ENCODE measurements at places on chromosomes 2 and 18.
A peak's percentile ranks its signal among the peaks of the same experiment; 100 is the strongest.

DNA sequence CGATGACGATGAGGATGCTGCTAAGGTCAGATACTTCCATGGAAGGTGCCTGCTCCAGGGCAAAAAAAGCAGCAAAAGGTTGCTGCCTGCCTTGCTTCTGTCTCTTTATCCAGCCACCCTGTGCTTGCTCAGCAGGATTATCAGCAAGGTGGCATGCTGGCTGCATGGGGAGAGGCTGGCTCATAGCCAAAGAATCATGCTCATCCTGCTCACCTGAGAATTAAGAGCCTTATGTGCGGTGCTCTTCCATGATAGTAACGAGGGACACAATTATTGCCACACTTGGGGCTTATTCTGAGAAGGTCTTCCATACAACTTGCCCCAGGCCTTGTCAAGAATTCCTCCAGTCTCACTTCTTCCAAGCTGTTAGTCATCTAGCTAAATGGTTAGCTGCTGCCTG is 60.4 kb upstream of the SEC11C start:
- DNase-seq, result no peak

GRCh38 chr18:26621161-26622026 is 73.0 kb upstream of the KCTD1 start:
- DNase-seq, result no peak

DNA sequence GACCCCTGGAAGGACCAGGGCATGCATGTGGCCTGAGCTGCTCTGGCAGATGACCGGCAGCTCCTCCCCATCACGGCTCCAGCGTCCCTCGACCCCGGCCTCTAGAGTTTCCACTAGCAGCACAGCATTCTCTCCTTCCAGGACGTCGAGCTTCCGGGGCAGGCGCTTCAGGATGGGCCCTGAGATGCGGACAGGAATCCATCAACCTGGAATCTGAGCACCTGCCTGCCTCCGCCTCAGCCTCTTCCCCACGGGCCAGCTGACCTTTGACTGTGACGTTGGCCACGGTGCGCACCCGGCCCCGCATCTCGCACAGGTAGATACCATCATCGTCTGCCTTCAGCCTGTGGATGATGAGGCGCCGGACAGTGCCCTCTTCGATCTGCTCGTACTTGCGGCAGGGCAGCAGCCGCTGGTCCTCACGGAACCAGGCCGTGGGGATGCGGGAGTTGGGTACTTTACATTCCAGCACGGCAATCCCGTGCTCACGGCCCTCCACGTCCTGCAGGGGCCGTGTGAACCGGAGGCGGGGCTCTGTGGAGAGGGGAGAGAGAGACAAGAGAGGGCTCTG is 3.5 kb downstream of the OBSL1 start:
- no peak for DNase-seq

DNA sequence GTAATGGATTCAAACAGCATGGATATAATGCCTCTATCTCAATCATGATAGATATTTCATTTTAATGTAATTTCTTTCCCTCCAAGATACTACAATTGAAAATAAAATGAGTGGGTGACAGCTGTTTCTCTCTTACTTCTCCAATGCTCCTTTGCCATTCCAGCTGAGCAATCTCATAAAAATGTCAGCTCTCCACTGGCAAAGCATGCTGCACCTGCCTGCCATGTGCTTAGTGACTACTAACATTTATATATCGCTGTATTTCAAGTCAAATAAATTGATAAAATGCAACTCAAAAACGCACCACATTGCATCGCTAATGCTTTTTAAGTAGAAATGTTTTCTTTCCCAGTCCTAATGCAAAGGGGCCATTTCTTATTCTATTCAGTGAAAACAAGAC is 1093.9 kb downstream of the CBLN2 start:
- DNase-seq, result no peak

- no peak for DNase-seq
Observed at GRCh38 chr2:209277444-209277843, 146.4 kb upstream of the MAP2 start.

GRCh38 chr2:201882353-201883090 is 76.2 kb downstream of the CDK15 start:
- DNase-seq, result no peak

- no peak for DNase-seq
Observed at GRCh38 chr2:128782411-128783192, 463.9 kb upstream of the HS6ST1 start.

DNA sequence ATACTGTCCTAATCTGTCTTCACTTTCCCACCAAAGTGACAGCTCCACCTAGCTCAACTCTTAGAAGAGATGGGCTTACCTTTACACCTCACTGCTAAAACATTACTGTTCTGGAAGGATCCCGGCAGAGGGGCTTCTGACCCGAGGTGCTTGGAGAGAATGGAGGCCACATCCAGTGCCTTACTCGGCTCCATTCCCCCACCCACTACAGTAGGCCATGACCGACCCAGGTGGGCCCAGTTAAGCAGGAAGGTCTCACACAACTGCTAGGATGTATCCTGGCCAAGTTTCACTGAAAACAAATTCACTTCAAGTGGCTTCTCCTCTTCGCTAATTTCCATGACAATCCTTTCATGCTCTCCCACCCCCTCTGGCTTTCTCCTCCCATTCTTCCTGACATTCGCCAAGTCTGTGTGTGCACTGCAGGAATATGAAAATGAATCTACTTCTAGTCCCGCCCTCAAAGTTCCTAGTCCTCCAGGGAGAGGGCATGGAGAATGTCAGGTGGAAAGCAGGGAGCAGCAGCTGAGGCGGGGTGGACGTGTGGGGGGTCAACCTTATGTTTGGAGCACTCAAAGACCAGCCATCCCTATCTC is 11.8 kb downstream of the WIPF1 start:
- no peak for DNase-seq

- no peak for DNase-seq
Observed at GRCh38 chr2:30758191-30758651, 49.0 kb downstream of the CAPN13 start.

DNA sequence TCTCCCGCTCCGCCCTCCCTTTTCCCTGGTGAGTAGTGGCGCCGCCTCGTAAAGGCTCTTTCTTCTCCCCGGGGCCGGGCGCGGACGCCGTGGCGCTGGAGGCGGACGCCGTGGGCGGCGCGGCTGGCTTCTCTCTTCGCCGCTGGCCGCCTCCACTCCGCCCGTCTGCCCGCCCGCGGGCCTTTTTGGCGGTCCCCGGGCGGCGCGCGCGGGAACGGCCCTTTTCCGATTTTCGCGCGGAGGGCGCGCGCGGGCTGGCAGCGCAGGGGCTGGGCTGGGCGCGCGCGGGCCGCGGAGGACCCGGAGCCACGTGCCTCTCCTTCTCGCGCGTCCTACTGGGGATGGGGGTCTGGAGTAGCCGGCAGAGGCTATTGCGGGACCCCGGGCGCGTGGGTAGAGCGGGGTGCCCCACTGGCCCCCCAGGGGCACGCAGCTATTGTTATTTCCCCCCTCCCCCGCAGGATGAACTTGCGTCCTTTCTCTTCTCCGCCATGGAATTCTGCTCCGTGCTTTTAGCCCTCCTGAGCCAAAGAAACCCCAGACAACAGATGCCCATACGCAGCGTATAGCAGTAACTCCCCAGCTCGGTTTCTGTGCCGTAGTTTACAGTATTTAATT is 472 bp downstream of the SLC20A1 start:
- DNase-seq, result peak; percentile 27

- no peak for DNase-seq
Observed at GRCh38 chr2:216017365-216017764, 4.0 kb upstream of the MREG start.

GRCh38 chr2:43840965-43841364 is 2.2 kb downstream of the ABCG8 start:
- DNase-seq, result no peak

GRCh38 chr2:9629222-9630116 is 1.3 kb downstream of the YWHAQ start:
- peak; percentile 9 for DNase-seq

- DNase-seq, result no peak
Observed at GRCh38 chr2:119240311-119241204, 16.9 kb downstream of the STEAP3 start.

GRCh38 chr2:180247658-180248057 is 240.6 kb upstream of the CWC22 start:
- no peak for DNase-seq

- DNase-seq, result no peak
Observed at GRCh38 chr2:126790987-126791780, 107.5 kb upstream of the TEX51 start.

DNA sequence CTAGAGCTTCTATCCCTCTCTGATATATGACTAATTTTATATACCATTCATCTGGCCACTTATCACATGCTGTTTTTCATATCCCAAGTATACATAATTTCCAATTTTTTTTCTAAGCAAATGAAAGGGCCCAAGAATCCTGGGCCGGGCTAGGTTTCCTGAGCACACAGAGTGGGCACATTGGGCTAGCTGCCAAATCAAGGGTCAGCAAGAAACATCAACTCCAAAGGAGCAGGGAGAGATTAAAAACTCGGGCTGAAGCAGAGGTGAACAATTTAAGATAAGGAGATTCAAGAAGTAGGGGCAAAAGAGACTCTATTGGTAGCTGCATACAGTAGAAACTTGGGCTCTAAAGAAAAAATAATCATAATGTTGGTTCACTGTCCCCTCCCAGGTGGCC is 39.0 kb downstream of the OLA1 start:
- no peak for DNase-seq

- DNase-seq, result no peak
Observed at GRCh38 chr2:58135861-58136260, 89.3 kb downstream of the VRK2 start.

- DNase-seq, result no peak
Observed at GRCh38 chr2:22020091-22020742, 896.4 kb downstream of the TDRD15 start.

- no peak for DNase-seq
Observed at GRCh38 chr18:45037618-45038017, 356.9 kb downstream of the SETBP1 start.

- DNase-seq, result no peak
Observed at GRCh38 chr2:211944572-211944971, 594.0 kb downstream of the ERBB4 start.

DNA sequence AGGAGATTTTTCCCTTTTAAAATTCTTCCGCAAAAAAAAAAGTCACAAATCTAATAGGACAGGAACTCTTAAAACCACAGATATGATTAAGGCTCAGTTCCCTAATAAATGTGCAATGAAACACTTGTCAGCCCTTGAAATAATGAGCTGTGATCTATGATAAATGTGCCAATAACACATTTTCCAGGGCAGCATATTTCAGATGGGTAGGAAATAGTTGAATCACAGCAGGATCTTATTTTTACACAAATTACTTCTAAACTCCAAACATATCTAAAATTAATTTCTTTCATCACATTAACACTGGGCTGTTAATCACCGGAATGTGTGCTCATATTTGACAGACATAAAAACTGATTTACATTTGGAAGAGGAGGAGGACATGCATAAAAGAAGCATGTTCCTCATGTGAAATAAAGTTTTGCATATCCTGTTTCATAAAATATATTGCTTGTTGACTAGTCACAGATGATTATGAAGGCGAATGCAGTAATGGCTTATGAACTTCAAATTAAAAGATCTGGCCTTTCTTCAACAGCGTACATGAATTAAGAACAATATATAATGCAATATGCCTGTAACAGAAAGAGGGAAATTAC is 281.4 kb downstream of the PAX3 start:
- DNase-seq, result no peak

DNA sequence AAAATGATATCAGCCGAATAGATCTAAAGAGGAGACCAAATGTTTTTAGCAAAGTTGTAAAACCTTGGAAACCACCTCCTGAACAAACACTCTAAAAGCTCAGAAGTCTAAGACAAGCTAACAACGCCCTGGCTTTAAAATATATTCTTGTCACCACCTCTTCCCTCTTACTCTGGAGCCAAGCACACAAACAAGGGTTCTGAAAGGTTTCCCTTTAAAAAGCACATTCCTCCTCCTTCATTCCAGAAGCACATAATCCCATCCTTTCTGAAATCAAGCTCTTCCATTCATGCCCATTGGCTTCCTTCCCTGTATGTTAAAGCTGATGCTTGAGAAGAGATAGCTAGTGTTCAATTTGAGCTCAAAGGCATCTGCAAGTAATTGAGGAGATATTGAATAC is 382.0 kb downstream of the LNPK start:
- no peak for DNase-seq

- DNase-seq, result no peak
Observed at GRCh38 chr2:224584111-224584784, 915 bp downstream of the CUL3 start.

GRCh38 chr2:235674146-235674545 is 180.3 kb downstream of the AGAP1 start:
- no peak for DNase-seq

- DNase-seq, result no peak
Observed at GRCh38 chr2:227228061-227228667, 63.7 kb downstream of the COL4A3 start.

GRCh38 chr2:198004173-198004572 is 199.8 kb downstream of the PLCL1 start:
- DNase-seq, result no peak

- no peak for DNase-seq
Observed at GRCh38 chr2:143802871-143803650, 673.8 kb downstream of the ARHGAP15 start.

- no peak for DNase-seq
Observed at GRCh38 chr2:201795607-201796477, 10.5 kb upstream of the CDK15 start.

- DNase-seq, result no peak
Observed at GRCh38 chr2:145874466-145874865, 1354.5 kb upstream of the ZEB2 start.

GRCh38 chr2:195531754-195532153 is 125.3 kb upstream of the SLC39A10 start:
- no peak for DNase-seq

- no peak for DNase-seq
Observed at GRCh38 chr2:224156436-224156835, 117.3 kb upstream of the SERPINE2 start.

GRCh38 chr2:186717320-186718007 is 23.6 kb downstream of the FAM171B start:
- no peak for DNase-seq

DNA sequence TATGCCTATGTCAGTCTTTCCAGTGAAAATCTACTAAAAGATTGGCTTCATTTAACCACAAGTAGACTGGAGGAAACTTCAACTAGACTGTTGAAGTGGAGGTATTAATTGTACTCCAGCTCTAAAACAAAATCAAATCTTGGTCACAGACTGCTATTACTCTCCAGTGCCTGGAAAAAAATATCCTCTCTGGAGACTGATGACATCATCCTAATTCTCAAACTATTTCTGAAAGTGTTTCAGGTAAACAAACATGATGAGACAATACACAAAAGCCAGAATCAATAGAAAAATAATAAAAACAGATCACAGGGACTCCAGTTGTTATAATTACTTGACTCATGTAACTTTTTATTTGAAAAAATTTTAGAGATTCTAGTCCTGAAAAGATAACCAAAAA is 87.7 kb upstream of the MYO3B start:
- no peak for DNase-seq
